Globus pallidus (tissue), 1 donor: ENCODE measurements at places on chromosomes 7 and 10.

DNA sequence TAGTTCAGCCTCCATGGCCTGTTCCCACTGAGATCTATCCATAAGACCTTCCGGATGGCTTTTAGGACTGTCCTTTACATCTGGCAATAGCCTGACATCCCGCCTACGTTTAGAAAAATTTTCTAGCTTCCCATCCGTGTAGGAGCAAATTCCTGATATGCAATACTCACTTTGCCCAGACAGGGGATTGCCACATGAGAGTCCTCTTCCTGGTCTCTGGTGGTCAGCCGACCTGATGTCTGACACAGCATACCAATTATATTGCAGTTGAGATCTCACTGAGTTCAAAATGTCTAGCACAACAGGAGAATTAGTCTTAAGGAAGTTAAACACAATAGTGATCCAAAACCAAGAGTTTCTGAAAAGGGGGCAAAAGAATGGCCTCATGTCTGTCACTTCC, 9.4 kb upstream of the ETV1 start:
- no peak for DNase-seq

DNA sequence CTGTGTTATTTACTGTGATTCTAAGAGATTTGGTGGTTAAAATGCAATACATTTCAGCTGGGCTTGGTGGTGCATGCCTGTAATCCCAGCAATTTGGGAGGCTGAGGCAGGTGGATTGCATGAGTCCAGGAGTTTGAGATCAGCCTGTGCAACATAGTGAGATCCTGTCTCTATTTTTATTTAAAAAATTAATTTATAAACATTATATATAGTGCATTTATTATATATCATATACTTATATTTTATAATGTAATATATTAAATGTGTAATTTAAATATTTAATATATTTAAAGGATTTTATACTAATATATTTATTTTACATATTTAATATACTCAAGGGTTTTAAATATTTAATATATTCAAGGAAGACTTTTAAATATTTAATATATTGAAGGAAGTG, 402.8 kb upstream of the PCDH15 start:
- no peak for DNase-seq

DNA sequence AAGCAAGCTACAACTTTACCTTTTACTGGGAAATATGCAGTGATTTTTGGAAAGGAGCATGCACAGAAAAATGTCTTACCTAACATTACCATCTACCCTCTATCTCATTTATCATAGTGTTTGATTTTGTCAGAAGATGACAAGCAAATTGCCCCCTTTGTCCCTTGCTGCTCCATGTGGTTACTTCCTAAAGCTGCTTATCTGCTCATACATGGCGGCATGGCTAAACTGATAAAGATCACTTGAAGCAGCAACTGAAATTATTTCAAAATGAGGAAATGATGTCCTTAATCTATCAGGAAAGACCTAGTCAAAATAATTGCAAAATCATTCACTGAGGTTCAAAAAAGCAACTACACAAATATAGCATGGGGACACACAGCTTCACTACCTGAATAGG, 1198.5 kb upstream of the SORCS1 start:
- no peak for DNase-seq

- no peak for DNase-seq
Observed at GRCh38 chr10:22681783-22682183, 32.6 kb downstream of the PIP4K2A start.

DNA sequence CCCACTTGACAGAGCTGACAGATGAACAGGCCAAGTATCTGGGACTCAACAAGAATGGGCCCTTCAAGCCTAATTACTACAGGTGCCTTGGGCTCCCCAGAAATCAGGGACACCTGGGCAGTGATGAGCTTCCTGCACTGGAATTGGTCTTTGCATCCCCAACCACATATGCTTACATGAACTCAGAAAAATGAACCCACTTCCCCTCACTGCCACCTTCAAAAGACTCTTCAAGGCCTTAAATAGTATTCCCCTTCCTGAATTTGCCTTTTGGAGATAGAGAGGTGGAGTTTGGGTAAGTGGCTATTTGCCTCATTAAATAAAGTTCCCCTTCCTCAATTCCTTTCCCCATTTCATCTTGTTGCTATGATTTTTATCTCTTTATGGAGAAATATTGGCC, 7.8 kb upstream of the STRIP2 start:
- DNase-seq, result no peak

GRCh38 chr10:58836991-58837575, 324.4 kb downstream of the BICC1 start:
- DNase-seq, result no peak
